ENCODE measurements at places on chromosomes 6 and 20.

DNA sequence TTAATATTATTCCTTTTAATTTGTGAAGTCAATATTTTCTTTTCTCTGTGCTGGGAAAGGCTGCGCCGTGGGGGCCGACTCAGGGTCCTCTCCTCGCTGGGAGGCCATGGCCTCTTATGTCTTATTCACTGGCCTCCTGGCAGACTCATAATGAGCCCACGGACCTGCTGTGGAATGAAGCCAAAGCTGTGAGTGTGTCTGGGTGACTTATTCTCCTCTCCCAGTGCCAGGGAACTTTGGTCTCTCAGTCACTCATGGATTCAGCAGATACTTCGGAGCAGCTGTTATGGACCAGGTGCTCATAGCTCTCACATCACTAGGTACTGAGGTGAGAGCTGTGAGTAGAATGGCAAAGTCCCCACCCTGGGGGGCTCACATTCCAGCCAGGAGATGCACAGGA lies 297.6 kb downstream of the CDH26 start:
- DNase-seq = no peak

DNA sequence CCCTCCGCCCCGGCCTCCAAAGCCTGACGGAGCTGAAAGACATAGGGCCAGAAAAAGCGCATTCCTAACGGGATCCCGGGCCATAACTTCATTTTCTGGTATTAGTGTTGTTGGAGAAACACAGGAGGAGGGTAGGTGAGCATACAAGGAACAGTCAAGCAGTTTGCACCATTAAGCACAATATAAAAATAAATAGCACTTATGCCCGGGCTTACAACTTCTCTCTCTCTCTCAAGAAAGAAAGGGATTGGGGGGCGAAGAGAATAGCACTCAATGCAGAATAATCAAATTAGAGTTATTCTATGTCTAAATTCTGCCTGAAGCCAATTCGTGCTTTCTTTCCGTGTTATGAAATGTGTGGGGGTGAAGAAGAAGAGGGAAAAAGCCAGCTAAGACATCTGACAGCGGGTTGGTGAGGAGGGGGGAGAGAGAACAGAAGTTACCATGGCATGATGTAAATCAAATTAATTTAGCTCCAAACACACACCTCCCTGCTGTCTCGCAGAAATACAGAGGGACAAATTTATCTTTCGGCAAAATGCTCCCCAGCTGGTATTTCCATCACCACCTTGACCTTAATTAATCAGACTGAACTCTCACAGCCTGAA lies 508 bp upstream of the METTL24 start:
- DNase-seq = no peak

DNA sequence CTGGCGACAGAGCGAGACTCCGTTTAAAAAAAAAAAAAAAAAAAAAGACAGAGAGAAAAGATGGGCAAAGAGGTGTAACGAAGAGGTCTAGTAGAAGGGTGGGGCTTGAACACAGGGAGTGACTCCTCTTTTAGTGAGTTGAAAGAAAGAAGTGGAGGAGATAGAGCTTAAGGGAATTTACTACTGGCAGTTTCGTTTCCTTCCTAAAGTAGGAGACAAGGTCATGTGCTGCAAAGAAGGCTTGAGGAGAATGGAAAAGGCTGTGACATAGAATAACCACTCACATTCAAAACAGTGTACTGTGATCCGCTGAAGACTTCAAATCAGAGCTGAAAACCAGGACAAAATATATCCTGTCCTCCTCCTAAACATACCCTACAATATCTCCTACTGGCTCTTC lies 63.8 kb upstream of the EIF2S2 start:
- no peak for DNase-seq

DNA sequence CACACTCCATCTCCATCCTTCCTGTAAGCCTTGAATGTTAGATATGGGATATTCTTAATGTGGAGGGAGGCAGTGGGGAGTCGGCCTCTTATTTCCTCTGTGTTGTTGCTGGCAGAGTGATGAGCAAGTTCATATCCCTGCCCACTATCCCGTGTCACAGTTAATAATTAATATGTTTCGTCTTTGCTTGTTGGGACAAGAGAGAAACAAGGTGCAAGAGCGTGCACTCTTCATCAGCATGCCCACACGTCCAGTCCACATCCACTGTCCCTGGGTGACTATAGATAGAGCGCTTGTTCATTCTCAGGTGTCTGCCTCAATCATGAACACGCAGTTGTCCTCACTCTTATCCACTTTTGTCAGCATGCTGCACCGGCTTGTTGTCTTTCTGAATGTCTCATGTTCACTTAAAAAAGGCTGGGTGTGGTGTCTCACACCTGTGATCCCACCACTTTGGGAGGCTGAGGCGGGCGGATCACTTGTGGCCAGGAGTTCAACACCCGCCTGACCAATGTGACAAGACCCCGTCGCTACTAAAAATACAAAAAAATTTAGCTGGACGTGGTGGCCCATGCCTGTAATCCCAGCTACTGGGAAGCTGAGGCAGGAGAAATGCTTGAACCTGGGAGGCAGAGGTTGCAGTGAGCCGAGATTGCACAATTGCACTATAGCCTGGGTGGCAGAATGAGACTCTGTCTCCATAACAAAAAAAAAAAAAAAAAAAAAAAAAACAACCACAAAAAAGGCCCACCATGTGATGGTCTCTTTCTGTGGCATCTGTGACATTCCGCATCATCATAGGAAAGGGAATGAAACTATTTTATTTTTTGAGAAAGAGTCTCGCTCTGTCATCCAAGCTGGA lies 34.2 kb downstream of the PPP1R3G start:
- no peak for DNase-seq

GRCh38 chr6:27143474-27144026 lies 104.0 kb upstream of the PRSS16 start:
- no peak for DNase-seq

- DNase-seq = no peak
Observed at GRCh38 chr20:36582821-36583220, 9.4 kb downstream of the TGIF2 start.

DNA sequence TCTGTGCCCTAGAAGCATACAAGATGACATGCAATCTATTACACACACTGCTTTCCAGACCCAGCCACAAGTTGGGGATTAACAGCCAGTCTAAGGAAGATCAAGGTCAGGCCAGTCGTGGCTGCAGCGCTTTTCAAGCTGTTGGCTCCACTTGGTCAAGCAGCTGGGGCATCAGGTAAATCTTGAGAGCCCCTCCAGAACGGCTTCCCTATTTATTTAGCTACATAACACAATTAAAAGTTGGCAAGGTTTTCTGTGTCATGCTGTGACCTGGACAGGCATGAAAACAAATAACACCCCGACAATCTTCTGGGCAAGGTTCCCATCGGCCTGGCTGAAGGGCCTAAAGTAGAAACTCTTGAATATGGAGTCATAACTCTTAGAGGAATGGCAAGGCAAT lies 524.3 kb downstream of the PRKN start:
- DNase-seq = no peak

DNA sequence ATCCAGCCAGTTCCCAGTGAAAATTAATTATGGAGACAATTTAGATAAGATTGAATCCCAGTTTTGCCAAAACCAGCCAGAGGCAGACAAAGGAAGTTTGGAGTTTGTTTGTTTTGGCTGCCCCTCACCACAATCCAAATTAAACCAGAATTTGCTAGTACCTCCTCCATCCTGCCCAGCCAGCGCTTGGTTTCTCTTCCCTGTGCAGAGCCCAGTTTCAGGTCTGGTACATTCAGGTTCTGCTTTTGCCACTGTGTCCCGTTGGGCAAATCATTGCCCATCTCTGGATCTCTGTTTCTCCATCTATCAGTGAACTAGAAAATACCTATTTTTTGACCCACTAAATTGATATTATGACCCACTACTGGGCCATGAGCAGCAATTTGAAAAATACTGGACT lies 26.4 kb downstream of the FOXP4 start:
- DNase-seq = no peak

All from omental fat pad (tissue), 4 donors.